ENCODE measurements at places on chromosomes 1 and 21.

- DNase-seq = no peak
Observed at GRCh38 chr1:155960081-155960745, 18.1 kb downstream of the ARHGEF2 start.

GRCh38 chr21:17386498-17386897, 126.3 kb upstream of the CXADR start:
- peak; percentile 10 for DNase-seq

GRCh38 chr1:17614586-17614985, 75.1 kb downstream of the ARHGEF10L start:
- DNase-seq = no peak

- peak; percentile 46 for DNase-seq
Observed at GRCh38 chr1:89527256-89527655, 2.6 kb downstream of the LRRC8B start.

GRCh38 chr1:44072204-44072603, 40.9 kb upstream of the SLC6A9 start:
- no peak for DNase-seq

DNA sequence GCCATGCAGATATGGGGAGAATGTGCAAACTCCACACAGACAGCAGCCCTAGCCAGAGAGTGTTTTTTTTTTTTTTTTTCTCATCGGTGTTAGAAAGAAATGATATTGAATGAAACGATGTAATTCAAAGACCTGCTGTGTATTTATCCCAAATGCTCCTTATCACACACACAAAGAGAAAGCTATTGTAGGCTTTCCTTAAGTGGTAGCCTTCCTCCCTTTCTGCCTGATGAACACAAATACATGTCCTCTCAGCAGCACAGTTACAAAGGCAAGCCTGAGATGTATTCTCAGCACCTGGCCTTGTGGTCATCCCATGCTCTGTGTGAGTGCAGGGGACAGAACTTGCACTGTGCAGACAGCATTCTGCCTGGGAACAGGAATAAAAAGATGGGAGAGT, 93.8 kb downstream of the PLPPR5 start:
- no peak for DNase-seq

- no peak for DNase-seq
Observed at GRCh38 chr1:85579622-85580021, 939 bp upstream of the CCN1 start.

- DNase-seq = no peak
Observed at GRCh38 chr1:218034468-218034867, 250.6 kb upstream of the RRP15 start.

GRCh38 chr1:167499664-167500101, 18.6 kb downstream of the CD247 start:
- DNase-seq = peak; percentile 98

DNA sequence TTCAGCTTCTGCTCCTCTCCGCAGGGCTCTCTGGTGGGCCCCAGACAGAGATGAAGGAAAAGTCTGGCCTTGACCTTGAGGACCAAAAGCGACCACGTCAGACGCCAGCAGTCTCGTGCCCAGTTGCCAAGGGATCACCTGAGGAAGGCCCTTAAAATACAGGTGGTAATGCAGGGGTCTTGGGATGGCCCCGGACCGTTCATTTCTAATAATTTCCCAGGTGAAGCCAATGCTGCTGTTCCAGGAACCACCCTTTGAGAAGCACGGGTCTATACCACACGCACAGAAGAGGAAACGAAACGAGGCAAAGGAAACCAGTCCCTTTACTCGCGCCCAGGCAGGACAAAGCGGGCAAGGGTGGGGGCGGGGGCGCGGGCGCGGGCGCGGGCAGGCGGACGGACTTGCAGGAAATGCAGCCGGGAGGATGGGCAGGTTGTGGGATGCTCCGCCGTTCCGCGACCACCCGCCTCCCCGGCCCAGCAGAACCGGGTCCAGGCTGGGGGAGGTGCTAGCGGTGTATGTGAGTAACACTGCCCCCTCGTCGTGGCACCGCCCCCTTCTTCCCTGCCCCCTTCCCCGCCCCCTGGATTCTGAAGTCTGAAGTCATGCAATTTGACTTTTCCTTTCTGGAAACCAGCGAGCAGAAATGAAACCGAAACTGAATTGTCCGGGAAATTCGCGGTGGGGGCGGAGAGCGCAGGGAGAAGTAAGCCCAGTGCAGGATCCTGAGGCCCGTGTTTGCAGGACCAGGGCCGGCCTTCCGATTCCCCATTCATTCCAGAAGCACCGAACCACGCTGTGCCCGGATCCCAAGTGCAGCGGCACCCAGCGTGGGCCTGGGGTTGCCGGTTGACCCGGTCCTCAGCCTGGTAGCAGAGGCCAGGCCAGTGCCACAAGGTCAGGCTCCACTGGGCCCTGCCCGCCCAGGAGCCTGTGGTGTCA, 5.8 kb upstream of the MX1 start:
- peak; percentile 62 for DNase-seq

DNA sequence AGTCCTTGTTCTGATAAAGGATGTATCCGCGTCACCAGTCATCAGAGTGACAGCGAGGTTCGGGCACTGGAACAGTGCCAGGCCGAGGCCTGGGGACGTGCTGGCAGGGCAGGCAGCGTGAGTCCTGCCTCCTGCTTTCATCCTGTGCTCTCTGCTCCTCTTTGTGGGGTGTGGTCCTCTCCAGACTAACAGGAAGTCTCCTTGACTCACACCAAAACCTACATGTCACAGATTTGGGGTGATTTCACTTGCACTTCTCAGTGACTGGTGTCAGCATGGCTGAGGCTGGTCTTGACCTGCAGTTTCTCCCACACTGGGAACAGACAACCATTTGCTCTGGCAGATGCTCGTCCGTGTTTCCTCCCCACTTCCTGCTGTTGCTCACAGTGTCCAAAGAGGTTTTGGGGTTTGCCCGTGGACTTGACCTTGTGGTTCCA, 8.8 kb upstream of the NLRP3 start:
- no peak for DNase-seq

DNA sequence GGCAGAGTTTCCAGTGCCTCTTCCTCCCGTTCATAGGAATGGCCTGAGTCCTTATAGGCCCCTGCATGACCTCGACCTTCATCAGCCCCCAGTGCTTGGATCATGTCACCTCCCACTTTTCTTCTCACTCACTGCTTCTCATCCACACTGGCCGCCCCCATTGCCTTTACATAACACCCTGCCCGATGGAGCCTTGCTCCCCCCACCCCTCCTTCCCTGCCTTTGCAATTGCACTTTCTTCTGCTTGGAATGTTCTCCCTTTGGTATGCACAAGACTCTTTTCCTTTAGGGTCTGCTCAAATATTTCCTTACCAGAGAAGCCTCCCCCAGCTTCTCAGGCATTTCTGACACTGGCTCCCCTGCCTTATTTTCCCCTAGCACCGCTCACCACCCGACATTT, 125.2 kb upstream of the KCNJ6 start:
- DNase-seq = no peak

DNA sequence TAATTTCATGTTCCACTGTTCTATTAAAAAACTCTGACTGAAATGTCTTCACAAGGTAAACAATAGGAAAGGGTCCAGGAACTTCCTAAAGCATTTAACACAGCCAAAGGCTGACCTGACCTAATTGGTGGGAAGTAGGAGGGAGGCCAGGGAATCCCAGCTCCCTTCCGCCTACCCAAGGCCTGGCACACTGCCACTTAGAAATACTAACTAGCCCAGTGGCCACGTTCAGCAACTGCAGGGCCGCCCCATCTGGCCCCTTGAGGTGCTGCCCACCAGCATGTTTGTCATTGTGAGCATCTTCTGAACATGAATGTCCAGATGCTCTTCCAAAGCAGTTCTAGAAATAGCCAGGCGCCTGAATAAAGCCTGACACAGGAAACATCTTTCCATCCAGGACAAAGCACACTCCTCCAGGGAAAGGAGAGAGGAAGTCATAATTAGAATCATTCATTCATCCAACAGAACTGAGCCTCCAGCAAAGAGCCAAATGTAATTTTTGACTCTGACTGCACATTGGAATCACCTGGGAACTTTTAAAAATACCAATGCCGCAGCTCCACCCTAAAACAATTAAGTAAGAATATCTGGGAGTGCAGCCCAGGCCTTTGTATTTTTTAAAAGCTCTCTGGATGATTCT, 44.6 kb upstream of the BCL9 start:
- peak; percentile 30 for DNase-seq

DNA sequence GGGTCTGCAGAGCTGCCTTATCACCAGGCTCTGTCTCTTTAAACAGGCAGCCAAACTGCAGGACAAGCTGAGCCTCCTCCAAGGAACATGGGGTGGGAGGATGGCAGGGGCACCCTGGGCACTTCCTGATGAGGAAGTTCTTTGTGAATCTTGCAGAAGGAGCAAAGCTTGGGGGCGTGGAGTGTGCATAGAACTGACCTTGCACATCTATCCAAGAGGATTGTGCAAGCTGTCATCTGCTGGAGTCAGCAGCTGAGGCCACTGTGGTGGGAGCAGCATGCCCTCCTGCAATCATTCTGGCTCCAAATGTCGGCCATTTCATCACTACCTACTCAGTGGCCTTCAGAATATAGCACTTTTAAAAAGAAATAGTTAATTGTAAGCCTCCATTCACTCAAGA, 182.2 kb downstream of the AJAP1 start:
- DNase-seq = no peak

- DNase-seq = no peak
Observed at GRCh38 chr1:32352831-32353383, 9.4 kb downstream of the FAM229A start.

DNA sequence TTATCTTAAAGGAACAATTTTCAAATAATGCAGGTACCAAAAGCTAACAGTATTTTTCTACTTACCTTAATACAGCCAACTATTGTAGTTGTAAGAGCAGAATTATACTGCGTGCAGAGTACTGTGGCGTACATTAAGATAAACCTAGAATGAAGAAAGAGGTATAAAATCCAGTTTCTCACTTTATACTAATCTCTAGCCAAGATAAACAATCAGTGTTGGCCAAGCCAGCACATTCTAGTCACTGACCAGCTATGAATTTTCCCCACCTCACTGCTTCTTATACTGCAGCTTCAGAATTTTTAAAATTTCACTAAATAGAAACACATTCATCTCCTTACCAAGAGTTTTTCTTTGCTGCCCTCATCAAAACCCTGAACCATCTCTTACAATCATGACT, 33.6 kb downstream of the SLC35D1 start:
- no peak for DNase-seq

- no peak for DNase-seq
Observed at GRCh38 chr1:25018110-25018735, 88.1 kb upstream of the RUNX3 start.

- no peak for DNase-seq
Observed at GRCh38 chr1:216640100-216640499, 83.1 kb downstream of the ESRRG start.

- no peak for DNase-seq
Observed at GRCh38 chr1:34774957-34775356, 6.1 kb upstream of the GJB3 start.

DNA sequence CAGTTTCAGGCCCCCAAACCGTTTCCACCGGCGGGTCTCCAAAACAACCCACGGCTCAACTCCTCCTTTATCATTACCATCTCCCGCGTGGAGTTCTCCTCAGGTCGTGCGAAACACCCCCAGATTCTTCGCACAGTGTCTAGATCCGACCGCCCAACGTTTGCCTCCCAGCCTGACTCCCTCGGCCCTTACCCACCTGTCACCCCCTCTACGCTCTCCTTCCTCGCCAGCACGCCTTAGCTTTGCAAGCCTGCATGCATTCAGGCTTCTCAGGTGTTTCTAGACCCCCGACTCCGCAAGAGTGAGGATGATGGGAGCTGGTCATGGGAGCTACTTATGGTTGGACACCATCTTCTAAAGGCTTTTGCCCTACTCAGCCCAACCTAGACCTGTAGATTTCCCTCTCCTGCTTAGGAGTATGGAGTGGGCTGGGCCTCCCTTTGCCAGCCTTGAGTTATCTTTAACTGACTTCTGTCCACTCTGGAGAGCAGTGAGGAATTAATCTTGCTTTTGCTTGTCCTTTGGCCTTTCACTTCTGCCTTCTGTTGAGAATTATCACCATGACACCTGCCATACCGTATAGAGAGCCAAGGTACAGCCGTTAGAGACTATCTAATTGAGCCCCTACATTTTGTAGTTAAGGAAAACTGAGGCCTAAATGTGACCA, 865 bp downstream of the ATP5IF1 start:
- DNase-seq = no peak

DNA sequence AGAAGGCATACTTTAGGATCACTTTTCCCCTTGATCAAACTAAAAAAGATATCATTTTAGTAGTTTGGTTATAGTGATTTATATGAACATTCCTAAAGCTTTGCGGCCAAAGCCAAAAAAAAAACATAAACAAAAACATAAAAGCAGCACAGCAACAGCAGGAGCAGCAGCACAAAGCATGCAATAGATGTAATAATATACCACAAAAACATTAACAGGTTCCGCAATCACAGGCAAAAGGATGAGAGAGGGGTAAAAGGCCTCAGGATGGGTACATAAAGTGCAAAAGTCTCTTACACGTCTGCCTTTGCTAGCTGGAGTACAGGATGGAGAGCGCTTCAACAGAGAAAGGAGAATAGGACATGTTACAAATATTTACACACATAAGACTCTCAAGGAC, 119.0 kb downstream of the COQ8A start:
- DNase-seq = no peak

GRCh38 chr1:207659545-207660153, 14.7 kb downstream of the CR1L start:
- DNase-seq = no peak

GRCh38 chr1:19981507-19982312, 2.3 kb upstream of the PLA2G2A start:
- no peak for DNase-seq

- DNase-seq = no peak
Observed at GRCh38 chr1:25862785-25863485, 3.7 kb upstream of the AUNIP start.

DNA sequence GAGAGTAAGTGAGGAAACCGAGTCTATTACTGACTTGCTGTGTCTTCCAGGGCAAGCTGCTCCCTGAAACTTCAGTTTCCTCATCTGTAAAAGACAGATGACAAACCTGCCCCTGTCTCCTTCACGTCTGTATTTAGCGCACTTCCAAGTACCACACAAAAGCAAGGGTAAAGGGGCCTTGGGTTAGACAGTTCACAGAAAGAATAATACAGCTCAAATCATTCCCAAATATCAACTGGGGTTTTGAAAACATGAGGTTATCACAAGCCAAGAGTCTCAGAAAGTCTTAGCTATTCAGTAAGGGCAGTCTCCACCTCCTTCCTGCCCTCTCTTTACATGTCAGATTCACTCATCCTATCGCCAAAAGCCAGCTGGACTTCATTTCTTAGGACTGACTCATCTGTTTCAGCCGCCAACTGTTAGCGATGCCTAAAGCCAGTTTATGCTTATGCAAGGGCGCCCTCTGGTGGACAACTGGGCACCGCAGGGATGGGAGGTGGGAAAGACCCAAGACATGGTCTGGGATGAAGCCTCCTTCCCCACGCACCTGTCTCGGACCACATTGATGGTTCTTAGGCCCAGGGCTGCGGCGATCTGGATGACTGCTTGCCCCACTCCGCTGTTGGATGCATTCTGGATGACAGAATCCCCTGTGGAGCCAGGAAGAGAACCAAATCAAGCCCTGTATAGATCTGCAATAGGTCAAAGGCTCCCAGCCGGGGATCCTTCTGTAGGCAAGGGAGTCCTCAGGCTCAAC, 21.1 kb upstream of the SRSF4 start:
- peak; percentile 92 for DNase-seq
